Amniotic epithelial cell (primary cell): ENCODE measurements at places on chromosomes 3 and 15.

GRCh38 chr3:159139326-159139725 lies 337.5 kb downstream of the MFSD1 start:
- no peak for DNase-seq

DNA sequence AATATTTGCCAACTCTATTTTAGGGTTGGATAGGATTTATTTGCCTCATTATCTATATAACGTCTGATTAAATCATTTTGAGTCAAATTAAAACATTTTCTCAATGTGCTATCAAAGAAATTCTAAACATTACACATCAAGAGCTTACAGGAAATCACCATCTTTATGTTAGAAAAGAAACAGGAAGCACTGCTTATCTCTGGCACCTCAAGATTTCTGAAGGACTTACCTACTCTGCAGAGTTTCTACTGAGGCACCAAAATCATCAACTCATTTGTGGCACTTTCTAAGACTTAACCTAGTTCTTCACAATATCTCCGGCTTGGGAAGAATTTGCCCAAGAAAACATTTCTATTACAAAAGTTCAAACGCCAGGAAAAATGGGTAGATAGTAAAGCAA lies 181.3 kb upstream of the EOMES start:
- no peak for DNase-seq

DNA sequence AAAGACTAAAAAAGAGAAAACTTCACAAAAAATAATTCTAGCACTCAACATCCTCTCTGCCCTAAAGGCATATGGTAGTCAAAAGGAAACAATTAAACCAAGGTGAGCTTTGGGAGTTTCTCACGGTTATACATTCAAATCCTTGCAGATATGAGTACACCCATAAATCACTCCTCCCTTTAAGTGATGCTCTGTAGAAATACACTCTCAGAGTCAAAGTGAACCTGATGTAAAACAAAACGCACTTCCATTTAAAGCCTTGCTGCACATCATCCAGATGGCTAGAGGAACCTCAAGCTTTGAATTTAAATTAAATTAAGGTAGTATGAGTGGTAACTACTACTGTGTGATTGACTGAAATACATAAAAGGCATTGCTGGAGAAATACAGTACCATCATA lies 36.0 kb upstream of the AADAC start:
- DNase-seq = no peak

DNA sequence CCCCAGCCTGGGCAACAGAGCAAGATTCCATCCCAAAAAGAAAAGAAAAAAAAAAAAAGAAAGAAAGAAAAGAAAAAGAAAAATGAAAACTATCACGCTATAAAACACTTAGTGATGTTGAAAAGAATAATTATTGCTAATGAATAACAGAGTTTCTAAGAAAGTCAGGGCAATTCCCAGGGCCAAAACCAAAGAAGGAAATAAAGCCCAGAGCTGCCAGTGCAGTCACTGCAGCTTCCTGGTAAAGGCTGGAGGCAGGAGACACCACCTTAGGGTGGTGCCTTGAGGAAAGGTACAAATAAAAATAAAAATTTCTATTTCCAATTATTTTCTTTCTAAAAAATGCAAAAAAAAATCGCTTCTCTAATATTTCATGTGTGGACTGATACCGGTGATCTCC lies 19.7 kb upstream of the UACA start:
- no peak for DNase-seq

- no peak for DNase-seq
These were observed 65.1 kb downstream of the SLC6A1 start for GRCh38 chr3:11057655-11058054.

DNA sequence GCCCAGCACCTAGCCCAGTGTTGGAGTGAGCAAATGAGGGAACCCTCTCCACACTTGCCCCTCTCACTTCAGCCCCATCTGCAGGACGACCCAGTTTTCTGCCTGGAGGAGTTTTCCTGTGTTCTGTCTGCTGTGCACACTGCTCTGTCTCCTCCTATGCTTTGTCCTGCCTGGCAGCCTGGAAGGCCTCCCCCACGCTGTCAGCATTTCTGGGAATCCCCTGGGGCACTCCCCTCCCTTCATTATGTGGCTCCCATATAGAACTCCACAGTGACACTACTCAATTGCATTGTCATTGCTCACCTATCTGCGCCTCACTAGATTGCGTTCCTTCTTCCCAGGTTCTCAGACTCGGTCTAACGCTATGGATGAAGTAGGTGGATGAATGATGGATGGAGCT lies 13.9 kb downstream of the CLSTN2 start:
- no peak for DNase-seq

GRCh38 chr3:180467177-180467576 lies 134.8 kb upstream of the TTC14 start:
- DNase-seq = no peak

DNA sequence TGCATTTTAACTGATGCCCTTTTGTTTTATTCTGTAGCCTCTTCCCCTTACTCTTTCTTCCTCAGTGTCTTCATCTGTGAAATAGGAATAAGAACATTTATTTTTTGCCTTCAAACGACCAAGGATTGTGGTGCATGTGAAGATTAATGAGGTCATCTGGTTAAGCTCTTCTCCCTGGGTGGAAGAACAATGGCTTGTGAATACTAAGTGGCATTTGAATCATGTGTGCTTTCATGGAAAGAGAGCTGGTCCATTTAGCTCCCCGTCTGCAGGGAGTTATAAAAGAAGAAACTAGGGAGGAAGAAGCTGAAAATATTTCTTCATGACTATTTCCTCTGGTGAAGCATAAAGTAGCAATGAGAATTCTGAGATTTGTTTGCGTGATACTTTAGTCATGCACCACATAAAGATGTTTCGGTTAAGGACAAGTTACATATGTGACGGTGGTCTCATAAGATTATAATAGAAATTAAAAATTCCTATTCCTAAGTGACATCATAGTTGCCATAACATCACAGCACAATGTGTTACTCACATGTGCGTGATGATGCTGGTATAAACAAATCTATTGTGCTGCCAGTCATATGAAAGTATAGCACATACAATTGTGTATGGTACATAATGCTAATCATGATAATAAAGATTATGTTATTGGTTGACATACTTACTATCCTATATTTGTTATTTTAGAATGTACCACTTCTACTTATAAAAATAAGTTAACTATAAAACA lies 374.3 kb downstream of the RBMS3 start:
- peak; percentile 46 for DNase-seq

GRCh38 chr3:79339846-79340245 lies 428.0 kb downstream of the ROBO1 start:
- DNase-seq = no peak

GRCh38 chr3:47079432-47079831 lies 84.5 kb downstream of the SETD2 start:
- DNase-seq = no peak

GRCh38 chr3:4984511-4984864 lies 5.3 kb downstream of the BHLHE40 start:
- peak; percentile 39 for DNase-seq

- DNase-seq = no peak
These were observed 30.7 kb upstream of the IGSF10 start for GRCh38 chr3:151491525-151491924.

DNA sequence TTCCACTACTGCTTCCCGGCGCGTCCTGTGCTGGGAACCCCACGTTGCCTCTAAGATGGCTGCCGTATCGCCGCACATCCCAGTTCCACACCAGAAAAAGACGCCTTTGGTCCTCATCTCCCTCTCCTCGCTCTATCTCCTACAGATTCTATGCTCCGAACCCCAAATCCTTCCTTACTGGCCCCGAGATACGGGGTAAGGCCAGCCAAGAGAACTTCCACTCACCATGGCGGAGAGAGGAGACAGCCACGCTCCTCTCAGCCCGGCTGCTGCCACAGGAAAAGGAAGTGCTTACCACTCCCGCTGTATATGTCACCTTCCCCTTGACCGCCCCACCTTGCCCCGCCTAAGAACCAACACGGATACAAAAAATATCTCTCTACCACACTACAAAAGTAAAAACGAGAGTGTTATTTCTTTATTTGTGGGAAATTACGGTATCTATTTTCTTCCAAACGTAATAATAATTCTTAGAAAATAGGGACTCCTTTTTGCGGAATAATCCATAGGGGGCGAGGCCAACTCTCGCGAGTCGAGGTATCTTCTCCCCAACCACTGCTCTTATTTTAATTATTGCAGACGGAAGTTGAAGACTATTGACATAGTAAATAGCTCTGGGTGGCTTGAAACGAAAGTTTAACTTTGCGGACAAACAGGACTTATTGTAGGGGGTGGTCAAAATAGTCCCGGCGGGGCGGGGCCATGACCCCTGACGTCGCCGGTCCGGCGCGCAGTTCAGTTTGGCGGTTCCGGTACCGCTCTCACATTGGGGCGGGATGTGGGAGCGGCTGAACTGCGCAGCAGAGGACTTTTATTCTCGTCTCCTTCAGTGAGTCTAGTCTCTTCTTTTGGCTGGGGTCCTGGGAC lies at the start of the genes RPL4 and ZWILCH:
RPL4 (minus strand) TSS at position 293 of the 867 bp plus-strand sequence; CDS start at position 228, 65 bp downstream.
ZWILCH (plus strand) TSS at position 764 of the 867 bp plus-strand sequence; CDS start at position 777, 13 bp downstream.
- DNase-seq = peak; percentile 87

DNA sequence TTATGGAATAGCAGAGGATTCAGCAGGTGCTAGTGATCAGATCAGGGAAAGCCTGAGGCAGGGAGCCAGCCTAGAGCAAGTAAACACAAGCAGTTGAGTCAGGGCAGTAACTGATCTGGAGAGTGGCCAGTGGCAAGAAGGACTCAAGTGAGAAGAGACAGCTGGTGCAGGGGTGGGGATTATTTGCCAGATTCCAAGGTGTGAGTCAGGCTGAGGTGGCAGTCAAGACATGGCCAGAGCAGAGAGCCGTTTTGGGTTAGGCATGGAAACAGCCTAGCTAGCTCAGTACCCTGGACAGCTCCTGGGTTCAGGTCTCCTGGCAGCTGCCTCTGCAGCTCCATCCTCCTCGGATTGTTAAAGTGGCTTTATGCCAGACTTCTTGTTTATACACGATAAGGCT lies 281.9 kb upstream of the ONECUT1 start:
- DNase-seq = peak; percentile 21

GRCh38 chr3:70249509-70250160 lies 62.8 kb downstream of the MDFIC2 start:
- no peak for DNase-seq

DNA sequence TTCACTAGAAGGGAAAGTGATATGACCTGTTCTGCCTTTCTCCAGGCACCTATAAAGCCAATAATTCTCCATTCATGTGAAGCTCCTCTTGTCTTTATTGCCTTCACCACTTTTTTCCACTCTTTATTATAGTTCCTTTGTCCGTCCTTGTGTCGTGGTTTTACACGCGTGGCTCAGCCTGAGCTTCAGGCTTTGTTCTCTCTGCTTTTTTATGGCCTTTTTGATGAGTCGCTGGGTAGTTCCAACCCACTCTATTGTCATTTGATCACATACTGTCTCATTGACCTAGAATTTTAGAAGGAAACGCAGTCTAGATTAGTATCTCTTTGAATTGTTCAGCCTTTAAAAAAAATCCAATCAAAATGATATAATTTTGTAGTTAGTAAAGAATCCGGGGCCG lies 403.2 kb downstream of the PTPRG start:
- DNase-seq = no peak

- DNase-seq = no peak
These were observed 2.9 kb downstream of the CASR start for GRCh38 chr3:122186372-122186771.

- DNase-seq = no peak
These were observed 19.9 kb upstream of the SLC12A8 start for GRCh38 chr3:125232401-125232800.

DNA sequence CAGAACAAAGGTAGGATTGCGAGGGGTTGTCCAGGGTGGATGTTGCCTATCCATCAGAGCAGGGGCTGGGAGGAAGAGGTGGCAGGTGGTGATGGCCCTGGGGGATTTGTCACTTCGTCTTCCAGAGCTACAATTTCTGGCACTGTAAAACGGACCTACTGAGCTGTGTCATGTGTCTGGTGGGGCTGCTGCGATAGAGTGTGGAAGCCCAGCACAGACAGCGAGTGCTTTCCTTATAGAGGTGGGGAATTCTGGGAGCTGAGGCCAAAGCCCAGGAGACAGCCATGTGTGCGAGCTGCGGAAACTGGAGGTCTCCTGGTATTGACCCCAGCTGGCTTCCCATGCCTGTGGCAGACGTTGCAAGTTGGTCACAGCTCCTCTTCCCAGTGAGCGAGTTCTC lies 61.2 kb upstream of the SEC22A start:
- DNase-seq = no peak

DNA sequence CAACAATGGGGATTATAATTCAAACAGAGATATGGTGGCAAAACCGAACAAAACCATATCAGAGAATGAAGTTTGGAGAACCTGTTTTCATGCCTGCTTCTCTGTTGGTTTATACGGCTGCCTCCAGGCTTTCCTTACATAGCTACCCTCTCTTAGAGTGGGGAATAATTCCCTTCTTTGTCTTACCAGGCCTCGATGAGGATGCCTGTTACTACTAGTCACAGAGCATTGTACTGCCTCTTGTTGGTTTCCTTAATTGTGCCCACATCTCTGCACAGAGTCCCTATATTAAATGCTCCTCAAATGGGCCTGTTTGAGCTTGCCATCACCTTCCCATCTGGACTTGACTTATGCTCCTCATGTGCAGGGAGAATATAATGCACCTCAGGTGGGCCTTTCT lies 92.9 kb downstream of the NCEH1 start:
- DNase-seq = no peak

DNA sequence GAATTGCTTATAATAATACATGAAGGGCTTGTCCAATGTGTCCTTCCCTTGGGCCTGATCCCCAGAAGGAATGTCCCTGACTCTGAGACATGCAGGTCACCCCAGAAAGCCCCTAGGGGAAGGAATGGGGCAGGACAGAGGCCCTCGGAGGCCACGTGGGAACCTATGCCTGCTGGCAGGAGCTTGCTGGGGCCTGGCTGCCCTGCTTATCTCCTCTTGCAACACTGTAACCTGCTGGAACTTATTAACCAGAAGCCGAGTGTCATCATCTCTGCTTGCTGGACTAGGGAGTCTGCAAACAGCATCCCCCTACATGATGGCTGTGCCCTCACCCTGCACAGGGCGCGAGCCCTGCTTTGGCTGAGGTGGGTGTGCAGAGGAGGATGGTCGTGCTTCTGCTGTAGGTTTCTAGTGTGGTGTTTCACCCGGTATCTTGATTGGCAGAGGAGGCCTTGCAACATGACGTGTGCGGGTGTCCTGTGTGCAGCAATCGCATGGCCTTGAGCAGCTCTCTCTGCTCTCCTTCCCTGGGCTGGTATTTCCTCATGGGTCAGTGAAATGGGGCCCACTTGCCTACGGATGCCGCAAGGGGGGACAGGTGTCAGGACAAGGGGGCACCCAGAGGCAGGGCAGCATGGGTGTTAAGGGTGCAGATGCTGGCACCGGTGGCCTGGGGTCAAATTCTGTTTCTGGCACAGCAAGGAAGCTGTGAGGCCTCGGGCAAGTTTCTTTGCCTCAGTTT lies 5.0 kb downstream of the CHST13 start:
- peak; percentile 80 for DNase-seq

DNA sequence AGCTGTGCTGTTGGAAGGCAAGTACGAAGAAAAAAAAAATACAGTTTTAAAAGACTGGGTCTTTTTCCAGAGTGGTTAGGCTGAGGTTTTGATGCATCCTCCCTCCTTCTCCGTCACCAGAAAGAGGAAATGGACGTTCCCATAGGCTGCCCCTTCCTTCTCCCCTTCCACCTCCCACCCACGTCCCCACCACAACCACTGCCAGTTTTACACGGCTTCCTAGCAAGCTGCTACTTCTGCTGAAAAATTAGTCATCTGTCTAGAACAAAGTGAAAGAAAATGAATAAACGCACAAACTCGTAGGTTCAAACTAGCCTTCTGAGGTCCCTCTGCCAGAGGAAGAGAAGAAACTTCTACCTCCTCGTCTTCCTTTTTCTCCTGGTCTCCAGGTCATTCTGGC lies 71.6 kb upstream of the RPL35A start:
- no peak for DNase-seq

- DNase-seq = peak; percentile 77
These were observed 17.9 kb upstream of the ANKRD28 start for GRCh38 chr3:15815696-15816095.

GRCh38 chr3:76362643-76363042 lies 577.3 kb upstream of the ZNF717 start:
- no peak for DNase-seq

- DNase-seq = no peak
These were observed 483 bp downstream of the EHD4 start for GRCh38 chr15:41971895-41972252.
